Stimulated activated CD4-positive, alpha-beta T cell treated with anti-CD3 and anti-CD28 coated beads, Interleukin-15, amount 100 ng/mL, for 1 hour (primary cell): ENCODE measurements at places on chromosomes 11 and 22.

DNA sequence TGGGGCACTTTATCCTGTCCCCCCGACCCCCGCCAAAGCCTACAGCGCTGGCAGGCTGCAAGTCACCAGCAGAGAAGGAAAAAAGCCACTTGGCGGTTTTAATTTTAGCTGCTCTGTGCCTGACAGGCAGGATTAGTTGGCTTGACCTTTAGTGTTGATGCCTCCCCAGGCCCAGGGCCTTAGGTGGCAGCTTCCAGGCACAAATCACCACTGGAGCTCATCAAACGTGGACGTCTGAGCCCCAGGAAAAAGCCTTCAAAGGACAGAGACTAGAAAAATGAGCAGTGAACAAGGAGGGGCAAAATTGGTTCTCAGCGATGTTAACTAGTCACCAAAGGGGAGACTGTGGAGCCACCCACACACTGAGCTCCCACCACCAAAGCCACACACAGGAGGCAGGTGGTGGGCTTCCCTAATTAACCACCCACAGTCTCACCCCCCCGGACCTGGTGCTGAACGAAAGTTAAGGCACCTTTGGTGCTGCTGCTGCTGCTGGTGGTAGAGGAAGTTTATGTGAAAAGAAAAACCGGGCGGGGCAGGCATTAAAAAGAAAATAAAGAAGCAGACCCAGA, 4.4 kb upstream of the PYGM start:
- DNase-seq, result no peak

DNA sequence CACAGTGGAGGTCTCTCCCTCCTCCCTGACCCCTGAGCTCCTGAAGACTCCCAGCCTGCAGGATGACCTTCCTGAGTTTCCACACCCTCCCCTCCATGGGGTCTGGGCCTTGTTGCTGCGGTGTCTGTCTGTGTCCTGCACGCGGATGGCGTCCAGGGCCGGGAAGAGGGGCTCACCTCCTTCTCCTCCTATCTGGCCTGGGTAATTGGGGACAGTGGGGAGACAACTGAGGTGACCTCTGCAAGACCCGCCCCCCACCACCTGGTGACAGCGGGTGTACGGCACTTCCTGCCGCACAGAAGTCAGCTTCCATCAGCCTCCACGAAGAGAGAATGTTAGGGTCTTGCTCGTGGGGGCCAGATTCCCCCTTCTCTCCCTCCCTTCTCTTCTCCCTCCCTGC, 31.7 kb downstream of the LINC01488 start:
- DNase-seq, result no peak

DNA sequence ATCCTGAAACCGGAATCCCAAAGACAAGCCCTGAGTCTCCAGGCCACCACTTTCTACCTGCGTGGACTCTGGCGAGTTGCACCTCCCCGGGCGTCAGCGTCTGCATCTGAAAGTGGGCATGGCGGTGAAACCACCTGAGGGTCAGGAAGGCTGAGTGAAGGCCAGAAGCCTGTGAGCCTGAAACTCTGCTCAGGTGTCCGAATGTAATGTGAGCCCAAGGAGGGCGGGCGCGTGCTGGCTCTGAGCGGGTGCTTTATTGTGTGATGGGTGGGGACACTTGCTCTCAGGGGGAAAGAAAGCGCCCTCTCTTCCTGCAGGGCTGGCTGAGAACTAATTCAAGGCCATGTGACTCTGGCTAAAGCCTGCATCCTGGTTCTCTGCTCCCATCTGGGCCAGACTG, 135.6 kb downstream of the ST3GAL4 start:
- no peak for DNase-seq

DNA sequence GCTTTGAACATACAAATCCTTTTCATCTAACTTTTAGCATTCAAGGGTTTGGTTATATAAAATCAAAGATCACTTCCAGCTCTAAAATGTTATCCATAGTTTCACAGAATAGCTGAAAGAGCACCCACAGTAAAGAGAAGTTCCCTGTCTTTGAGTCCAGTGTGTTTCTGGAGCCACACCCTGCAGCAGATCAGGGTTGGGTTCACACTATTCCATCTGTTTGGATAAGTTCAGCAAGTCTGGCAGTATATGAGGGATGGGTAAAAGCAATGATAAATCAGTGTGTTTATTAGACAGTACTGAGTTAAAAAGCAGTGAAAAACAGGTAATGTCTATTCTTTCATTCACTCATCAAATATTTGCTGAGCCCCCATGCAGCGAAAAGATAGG, 135.8 kb upstream of the PITPNB start:
- DNase-seq, result no peak

DNA sequence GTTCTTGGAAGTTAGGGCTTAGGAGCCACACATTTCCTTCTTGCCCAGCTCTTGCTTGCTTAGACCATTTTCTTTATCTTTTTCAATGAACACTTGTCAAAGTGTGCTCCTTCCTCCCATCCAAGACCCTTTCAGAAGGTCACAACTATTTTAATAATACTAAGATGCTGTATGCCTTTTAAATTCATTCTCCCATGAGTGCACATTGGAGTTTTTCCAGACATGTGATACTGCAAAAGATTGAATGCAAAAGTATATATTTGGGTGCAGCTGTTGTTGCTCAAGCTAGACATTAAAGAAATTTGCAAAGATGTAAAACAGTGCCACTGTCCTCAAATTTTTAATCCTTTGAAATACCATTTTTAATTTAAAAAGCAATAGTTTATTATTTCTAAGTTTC, 69.3 kb upstream of the TNRC6B start:
- DNase-seq, result no peak

GRCh38 chr11:117972629-117973502, 13.3 kb upstream of the IL10RA start:
- DNase-seq, result no peak

DNA sequence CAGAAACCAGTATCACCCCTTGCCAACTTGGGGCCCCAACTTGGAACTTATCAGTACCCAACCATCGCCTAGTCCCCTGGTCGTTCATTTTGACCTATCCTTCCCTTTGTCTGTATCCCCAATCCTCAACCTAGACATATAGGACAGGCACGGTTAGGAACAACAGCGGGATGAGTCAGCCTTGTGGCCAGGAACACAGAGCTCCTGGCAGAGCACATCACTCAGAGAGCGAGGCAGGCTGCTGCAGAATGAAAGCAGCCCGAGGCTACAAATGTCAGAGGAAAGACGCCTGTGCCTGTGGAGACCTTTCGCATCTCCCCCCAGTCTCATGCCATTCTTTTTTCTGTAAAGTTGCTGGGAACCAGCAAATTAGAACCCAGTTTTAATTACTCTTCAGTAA, 14.6 kb downstream of the DKK3 start:
- no peak for DNase-seq
